Stimulated activated CD8-positive, alpha-beta memory T cell treated with anti-CD3 and anti-CD28 coated beads, Interleukin-2, amount 100 ng/mL, for 48 hours (primary cell): ENCODE measurements at places on chromosomes 1 and 21.

GRCh38 chr1:157252473-157252872 is 114.3 kb upstream of the ETV3 start:
- DNase-seq: no peak

- DNase-seq: no peak
Measured at GRCh38 chr1:59198564-59198963, 98.3 kb upstream of the FGGY start.

GRCh38 chr21:16258844-16259611 is 529.2 kb downstream of the USP25 start:
- no peak for DNase-seq

GRCh38 chr1:179380299-179380698 is 14.5 kb downstream of the AXDND1 start:
- DNase-seq: no peak

DNA sequence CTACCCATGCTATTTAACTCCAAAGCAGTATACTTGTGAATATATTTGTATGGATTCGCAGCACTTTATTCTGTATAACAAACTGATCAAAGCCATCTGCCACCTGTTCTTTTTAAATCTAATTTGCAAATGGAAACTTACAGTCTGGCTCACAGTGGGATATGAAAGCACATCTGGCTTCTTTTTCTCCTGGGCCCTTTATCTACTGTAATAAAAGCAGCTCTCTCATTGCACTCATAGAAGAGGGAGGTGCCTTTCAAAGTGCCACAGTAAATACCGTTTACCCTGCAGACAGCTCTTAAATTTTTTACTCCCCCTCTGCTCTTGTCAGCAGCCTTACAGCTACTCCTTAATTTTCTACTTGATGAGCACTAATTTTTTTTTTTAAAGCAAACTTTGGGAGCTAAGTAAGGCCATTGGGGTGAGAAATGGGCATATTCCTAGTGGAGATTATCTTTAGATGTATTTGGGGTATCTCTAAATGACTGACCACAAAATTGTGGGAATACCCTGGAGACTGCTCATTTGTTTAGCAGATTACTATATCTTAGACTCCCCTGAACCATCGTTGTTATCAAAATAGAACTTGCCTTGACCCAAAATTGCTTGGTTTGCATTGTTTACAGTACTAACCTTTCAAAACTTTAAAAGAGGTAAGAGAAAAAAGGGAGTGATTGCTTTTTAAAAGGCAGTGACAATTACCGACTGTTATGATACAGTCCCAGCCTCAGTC is 110.1 kb downstream of the VPS13D start:
- DNase-seq: no peak

DNA sequence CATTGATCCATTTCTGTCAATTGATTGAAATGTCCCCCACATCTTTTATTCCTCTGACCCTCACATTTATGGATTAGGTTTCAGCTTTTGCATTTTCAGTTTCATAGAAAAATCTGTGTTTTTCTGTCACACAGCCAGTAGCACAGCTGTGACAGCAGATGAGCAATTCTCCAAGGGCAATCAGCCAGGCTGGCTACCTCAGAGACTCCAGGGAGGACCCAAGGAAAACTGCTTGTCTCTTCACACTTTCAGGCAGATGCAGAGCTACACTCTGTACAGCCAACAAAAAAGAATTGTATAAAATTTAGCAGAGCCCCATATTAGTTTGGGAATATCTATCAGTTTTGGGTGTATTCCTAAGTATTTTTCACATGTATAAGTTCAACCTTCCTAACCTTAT is 257.2 kb downstream of the LRRC7 start:
- DNase-seq: no peak

- peak; percentile 84 for DNase-seq
Measured at GRCh38 chr1:2189459-2190425, 4.8 kb downstream of the FAAP20 start.

GRCh38 chr1:208132287-208132882 is 111.8 kb downstream of the PLXNA2 start:
- peak; percentile 38 for DNase-seq

GRCh38 chr1:66207484-66207883 is 326.5 kb upstream of the SGIP1 start:
- DNase-seq: no peak

DNA sequence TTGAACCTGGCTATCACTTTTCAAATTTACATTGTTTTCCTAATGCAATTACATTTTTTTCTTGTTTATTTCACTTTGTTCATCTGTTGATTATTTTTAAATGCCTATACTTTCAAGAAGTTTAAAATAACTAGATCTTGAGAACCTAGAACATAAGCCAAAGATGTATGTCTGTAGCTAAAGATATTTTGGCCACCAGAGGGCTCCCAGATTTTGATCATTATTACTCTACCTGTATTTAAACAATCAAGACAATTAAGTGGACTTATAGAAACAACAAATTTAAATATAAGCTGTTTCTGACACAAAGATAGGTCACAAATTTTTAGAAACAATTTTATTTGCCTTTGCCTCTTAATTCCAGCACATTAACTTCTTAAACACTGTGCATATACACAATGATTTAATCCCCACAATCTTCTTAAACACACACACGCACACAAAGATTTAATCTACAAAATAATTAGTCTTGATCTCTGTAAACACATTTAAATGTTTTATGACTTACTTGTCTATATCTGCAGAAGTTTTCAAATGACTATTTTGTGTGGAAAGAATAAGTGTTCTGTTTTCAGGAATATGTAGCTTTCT is 380.0 kb downstream of the DSCAM start:
- DNase-seq: no peak

DNA sequence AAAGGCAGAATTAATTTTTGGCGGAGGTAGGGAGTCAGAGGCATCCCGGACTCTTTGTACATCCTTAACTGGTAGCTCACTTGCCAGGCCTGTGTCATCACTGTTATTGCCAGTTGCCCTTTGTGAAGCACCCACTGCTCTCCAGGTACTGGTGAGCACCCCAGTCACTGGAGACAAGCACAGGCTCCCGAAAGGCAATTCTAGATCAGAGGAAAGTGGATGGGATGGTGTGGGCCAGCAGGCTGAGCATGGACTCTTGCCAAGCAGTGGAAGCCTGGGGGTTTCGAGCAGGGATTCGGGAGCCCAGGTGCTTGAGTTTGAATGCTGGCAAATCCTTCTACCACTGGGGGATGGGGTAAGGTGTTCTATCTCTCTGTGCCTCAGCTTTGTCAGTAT is 551.1 kb downstream of the MATN1 start:
- DNase-seq: no peak

DNA sequence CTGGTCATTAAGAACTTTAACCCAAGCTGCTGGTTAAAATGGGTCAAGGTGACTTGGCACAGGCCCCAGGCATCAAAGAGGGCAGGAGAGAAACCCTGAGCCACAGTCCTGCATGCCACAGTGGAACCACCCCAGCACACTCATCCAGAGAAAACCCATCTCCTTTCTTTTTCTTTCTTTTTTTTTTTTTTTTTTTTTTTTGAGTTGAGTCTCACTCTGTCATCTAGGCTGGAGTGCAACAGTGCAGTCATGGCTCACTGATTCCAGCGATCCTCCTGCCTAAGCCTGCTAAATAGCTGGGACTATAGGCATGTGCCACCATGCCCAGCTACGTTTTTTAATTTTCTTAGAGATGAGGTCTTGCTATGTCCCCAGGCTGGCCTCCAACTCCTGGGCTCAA is 109.2 kb upstream of the RAB4A start:
- no peak for DNase-seq

- DNase-seq: no peak
Measured at GRCh38 chr1:64703600-64703999, 41.3 kb upstream of the RAVER2 start.

GRCh38 chr1:169102567-169102966 is 3.9 kb upstream of the ATP1B1 start:
- no peak for DNase-seq

GRCh38 chr1:181905944-181906597 is 155.4 kb downstream of the ZNF648 start:
- no peak for DNase-seq

DNA sequence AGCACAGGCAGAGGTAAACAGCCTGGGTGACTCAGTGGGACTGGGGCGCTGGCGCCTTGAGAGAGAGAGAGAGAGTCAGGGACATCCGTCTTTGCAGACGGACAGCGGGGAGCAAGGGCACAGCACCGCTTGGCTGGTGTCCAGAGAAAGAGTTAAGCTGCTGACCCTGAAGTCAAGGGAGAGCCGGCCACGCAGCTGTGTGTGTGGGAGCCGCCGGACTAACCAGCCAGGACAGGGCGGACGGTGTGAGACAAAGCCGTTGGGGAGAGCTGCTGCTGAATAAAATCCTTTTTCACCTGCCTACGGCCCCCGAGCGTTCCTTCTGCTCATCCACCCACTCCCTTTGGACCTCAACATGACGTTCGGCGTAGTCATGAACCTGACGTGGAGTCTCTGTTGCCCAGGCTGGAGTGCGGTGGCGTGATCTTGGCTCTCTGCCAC is 14.5 kb downstream of the CFAP74 start:
- DNase-seq: no peak

DNA sequence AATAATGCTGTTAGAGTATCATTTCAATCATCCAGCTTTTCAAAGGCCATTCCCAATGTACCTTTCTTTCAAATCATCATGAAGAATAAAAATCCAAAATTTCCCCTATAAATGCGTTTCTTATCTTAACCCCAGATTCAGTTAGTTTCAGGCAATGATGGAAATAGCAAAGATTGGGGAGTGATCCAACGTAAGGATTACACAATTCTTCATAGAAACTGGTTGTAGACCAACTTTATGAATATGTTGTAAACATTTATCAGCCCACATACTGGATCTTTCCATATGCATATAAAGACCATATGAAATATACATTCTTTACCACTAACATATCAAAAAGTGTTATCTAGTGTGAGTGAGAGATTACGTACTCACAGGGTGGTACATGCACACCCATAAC is 92.7 kb downstream of the ZC3H11B start:
- DNase-seq: no peak

GRCh38 chr1:9085306-9085940 is 16.0 kb upstream of the SLC2A5 start:
- DNase-seq: no peak
